ENCODE measurements at places on chromosomes 12 and 14.
A peak's percentile ranks its signal among the peaks of the same experiment; 100 is the strongest.

DNA sequence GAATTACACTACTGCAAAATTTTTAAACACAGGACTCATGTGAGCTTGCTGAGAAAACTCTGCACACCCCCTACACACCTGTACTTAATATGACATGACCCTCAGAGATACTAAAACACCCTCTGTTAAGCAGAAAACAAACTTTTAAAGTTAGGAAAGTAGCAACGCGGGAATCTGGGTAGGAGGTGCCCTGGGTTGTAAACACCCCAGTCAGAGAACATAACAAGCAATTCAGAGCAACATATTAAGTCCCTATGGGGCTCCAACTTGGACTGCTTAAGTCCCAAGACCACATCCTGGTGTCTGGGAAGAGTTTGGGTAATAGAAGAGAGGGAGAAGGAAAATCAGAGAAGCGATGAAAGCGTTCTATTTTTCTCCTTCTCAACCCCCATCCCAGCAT lies 1.2 kb downstream of the ATF7 start:
- DNase-seq: peak; percentile 17

GRCh38 chr14:32779840-32780239 lies 158.8 kb upstream of the NPAS3 start:
- no peak for DNase-seq

- no peak for DNase-seq
These were observed 14.1 kb downstream of the MED13L start for GRCh38 chr12:116263431-116263830.

DNA sequence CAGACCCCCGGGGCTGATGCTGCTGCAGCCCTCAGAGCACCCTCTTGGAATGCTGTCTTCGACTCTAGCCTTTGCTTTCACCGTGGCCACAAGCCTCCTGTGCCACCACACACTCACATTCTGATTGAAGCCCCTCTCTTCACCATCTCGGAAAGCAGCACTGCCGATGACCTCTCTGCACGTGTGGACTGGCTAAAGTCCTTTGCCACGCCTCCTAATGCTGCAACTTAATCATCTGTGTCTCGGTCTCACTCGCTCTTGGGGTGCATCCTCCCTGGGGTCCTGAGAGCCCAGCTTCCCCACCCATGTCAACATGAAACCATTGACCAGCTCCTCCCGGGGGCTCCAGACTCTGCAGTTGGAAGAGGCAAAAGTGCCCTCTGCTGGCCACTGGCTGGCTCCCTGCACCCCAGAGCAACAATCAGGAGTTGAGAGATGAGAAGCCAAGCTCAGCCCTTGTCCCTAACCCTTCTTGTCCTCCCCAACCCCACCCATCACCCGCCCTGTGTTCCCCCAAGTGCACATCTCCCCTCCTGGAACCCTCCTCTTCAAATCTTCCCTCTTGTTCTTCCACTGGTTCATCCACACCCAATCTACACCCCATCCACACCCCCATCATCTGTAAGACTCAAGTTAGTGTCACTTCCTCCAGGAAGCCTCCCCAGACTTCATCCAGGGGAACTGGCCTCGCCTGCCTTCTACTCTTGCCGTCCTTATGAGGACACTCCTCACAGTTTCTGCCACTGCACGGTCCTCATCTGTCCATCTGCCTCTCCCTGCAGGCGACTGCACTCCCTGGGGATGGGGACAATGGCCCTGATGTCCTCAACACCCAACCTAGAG lies 23.6 kb upstream of the FAM181A start:
- DNase-seq: peak; percentile 2

DNA sequence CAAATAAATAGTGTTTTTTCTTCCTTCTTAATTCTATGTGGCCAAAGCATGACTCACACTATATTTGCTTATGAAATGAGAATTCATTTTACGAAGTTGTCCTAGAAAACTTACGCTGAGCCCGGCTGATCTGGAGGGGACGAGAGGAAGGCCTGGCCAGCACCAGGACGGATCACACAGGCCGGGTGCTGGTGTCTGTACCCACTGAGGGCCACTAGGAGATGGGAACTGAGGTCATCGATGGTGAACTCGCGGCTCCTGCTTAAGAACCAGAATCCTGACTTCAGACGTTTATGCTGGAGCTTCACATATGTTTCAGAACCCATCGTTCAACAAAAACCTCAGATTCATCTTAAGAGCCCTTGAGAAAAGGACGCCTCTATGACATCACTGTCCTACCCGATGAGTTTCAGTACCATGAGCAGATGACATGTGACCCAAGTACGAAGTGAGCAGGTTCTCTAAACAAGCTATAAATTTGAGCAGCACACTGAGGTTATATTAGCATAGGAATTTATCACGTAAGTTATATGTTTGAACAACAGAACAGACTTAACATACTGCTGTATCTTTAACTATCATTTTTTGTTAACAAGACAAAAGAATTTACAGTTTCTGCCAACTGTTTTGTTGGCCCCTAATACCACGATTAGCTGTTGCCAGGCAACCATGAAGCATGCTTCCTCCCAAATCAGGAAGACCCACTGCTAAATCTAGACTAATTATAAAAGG lies 111.9 kb downstream of the FOXN3 start:
- no peak for DNase-seq

DNA sequence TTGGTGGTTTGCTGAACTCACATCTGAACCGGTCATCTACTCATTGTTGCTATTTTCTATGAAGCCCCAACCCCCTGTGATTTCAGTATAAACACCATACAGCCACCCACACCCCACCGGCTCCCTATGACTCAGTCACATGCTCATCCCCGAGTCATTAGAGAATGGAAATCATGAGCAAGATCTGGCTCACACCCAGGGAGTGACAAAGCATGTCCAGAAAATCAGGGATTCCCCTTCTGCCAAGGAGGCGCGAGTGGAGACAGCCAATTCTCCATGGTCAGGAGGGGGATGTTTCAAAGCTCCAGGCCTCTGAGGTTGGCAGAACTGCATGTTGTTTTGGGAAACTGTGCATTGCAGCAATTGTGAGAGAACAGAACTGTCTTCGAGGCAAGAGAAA lies 657.5 kb upstream of the TBX3 start:
- DNase-seq: peak; percentile 23

GRCh38 chr12:42361909-42362646 lies 36.1 kb downstream of the PPHLN1 start:
- DNase-seq: no peak

DNA sequence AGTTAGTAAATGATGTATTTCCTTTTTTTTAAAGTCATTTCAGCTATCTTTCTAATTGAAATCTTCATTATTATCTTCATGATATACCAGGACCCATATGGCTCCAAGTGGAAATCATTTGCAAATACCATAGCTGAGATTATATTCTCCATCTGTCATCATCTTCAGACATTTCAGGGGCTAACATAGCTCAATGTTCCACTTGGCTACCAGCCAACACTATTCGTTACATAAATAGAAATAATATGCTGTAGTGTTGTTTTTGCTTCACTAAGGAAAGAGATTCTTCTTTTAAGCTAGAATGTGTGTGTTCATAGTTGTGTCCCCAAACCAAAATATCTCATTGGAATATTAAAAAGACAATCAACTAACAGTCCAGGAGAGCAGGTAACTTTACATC lies 225.1 kb downstream of the DIO2 start:
- no peak for DNase-seq

DNA sequence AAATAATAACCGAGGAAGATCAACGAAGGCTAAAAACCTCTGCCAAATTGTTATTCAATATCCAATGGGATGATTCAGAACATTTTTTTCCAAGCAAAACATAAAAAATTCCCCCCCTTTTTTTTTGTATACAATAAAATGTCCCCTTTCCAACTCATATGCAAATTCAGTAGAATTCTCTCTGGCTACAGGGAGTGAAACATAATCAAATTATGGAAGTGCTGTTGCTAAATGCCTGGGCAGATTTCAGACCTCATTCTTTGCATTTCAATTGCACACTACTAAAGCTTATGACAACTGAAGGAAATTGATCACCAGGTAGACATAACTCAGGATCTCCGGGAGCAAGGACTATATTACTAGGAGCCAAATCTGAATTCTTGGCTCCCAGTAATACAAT lies 51.0 kb downstream of the LMNTD1 start:
- no peak for DNase-seq

GRCh38 chr14:53953002-53953827 lies 3.4 kb downstream of the BMP4 start:
- peak; percentile 72 for DNase-seq

DNA sequence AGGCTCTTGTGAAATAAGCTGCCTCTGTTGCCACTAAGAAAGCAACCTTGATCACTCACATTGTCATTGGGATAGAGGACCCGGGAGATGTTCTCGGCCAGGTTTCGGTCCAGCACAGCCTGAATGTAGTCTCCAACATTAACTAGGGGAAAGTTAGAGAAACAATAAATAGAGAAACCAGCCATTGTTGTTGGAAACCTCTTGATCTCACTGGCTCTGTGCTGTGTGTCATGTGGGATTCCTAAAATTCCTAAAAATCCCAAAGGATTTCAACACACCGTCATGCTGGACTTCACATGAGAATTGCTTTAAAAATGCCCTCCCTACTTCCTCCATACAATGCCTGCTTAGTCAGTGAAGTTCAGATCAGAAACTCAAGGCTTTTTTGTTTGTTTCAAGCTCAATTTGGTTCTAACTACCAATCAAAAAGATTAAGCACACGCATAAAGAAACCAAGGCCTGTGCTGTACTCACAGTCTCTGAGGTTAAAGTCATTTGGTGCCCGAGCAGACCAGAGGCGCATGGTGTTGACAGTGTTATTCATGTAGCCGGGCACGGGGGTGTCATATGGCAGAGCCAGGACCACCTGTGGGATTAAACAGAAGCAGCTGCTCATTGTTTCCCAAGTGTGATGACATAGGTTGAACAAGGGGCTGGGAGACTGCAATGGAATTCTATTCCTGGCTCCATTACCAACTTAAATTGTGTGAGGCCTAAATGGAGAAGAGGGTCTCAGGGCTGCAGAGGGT lies 23.6 kb downstream of the PYGL start:
- DNase-seq: no peak

GRCh38 chr14:76918782-76919394 lies 92.7 kb downstream of the LRRC74A start:
- peak; percentile 77 for DNase-seq

- DNase-seq: no peak
These were observed 115.3 kb upstream of the NAP1L1 start for GRCh38 chr12:76199808-76200207.

- no peak for DNase-seq
These were observed 55.3 kb downstream of the FIGNL2 start for GRCh38 chr12:51793201-51793600.

DNA sequence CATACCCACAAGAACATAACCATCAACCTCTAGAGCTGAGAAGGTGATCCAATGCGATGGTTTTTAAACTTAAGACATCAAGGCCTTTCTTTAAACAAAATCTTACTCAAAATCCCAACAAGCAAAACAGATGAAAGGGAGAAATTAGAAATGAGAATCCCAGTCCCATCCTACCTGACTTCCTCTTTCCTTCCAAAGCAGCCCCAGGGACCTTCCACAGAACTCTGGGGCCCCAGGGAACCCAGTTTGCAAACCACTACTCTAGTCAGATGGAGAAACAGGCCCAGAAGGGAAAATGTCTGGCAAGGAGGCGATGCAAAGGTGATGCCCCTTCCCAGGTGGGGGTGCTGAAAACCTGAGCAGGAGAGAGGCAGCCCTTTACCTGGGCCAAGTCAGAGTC lies 29.0 kb upstream of the CMKLR1 start:
- no peak for DNase-seq

DNA sequence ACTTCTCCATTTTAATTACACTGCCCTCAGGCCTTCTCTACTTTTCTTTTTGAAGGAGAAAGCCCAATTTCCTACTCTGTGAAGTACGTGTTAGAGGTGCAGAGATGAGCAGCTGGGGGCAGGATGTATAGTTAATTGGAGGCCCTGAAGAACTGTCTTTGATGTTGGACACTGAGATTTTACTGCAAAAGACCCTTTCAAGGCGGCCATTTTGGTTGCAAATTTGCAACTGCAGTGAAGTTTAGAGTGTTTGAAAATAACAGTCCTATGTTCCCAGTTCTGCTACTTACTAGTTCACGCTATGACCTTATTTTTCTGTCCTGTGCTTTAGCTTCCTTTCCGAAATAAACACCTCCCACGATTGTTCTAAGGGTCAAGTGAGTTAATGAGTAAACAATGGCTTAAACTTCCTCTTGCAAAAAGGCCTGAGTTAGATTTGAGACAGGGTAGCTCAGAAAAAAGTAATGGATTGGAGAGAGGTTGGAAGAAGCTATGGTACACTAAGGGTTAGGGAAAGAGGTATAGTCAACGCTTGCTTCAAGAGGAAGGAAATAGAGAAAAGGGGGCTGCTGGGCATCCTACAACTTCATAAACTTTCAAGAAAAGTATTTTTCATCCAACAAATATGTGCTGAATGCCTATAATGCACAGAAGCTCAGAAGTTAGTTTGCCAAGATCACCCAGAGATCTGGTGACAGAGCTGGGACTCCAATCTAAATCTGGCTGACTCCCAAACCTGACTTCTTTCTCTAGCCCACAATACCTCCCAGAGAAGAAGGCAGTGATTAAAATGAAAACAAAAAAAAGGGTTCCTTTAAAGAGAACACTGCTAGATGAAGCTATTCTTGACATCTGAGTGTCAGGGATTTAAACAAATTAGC lies 26.4 kb upstream of the DICER1 start:
- peak; percentile 10 for DNase-seq

- peak; percentile 68 for DNase-seq
These were observed 243.5 kb upstream of the CAND1 start for GRCh38 chr12:67025543-67026114.

DNA sequence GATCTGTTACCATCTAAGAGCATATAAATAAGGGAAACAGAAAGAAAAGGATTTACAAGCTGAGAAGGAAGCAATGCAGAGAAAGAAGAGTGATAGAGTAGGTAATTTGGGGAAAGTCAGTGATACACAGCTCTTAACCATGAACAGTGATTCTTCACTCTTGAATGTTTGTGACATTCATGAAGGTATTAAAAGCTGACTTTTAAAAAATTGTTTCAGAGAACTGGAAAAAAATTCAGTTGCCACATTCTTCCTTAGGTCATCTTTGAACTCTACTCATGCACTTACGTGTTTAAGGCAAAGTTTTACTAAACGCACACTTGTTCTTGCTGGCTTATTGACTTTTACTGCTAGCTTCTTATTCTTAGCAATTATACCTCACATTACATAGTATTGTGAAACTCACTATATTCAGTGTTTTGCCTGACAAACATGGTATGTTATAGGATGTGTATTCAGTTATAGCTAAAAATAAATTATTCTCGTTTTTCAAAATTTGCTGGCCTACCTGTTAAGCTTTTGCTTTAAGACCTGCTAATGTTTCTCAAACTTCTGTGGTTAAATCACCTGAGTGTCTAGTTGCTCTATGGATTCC lies 10.9 kb downstream of the HIF1A start:
- no peak for DNase-seq

GRCh38 chr12:116990971-116991966 lies 80.5 kb downstream of the FBXW8 start:
- DNase-seq: no peak

GRCh38 chr12:8876887-8877286 lies 37.4 kb upstream of the PHC1 start:
- DNase-seq: no peak

GRCh38 chr12:111806304-111806703 lies 35.7 kb upstream of the MAPKAPK5 start:
- DNase-seq: no peak

DNA sequence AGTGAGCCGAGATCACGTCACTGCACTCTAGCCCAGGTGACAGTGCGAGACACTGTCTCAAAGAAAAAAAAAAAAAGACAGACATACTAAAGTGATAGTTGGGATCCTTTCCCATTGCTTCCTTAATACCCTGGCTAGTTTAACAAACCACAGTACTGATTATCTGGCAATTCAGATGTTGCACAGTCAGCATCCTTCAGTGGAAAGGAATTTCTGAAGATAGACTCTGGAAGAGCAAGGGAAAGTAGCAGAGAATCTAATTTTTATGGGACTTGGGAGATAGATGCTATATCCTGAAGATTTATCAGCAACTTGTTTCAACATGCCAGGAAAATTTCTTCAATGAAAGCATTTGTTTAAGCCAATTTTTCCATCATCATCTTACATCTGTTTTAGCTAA lies 6.5 kb upstream of the PPFIBP1 start:
- DNase-seq: no peak

Measured in HT-29 (cell line).